Activated T-helper 9 cell treated with anti-CD3 and anti-CD28 coated beads, Interleukin-2, amount 50 U/mL, for 16 hours (primary cell): ENCODE measurements at places on chromosomes 2 and 18.

DNA sequence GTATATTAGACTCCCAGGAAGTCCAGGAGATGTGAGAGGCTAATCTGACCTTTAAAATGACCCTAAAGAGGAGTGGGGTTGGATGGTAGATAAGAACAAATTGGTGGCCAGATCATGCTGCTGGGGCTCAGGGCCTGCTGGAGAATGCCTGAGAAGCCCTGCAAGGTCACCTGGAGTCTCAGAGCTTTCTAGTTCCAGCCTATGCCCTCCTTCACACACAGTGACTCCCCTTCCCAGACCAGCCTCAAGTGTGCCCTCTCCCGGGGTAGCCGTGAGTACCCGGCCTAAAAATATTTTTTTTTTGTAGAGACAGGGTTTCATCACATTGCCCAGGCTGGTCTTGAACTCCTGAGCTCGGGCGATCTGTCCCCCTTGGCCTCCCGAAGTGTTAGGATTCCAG, 44.2 kb upstream of the FZD5 start:
- DNase-seq = no peak

GRCh38 chr2:40103163-40103562, 324.1 kb upstream of the THUMPD2 start:
- DNase-seq = no peak

- DNase-seq = no peak
Observed at GRCh38 chr2:42359304-42359964, 1.6 kb downstream of the COX7A2L start.

GRCh38 chr2:156505696-156506095, 69.5 kb downstream of the GPD2 start:
- DNase-seq = no peak

GRCh38 chr2:160989778-160990177, 170.4 kb upstream of the TANK start:
- DNase-seq = no peak

- DNase-seq = no peak
Observed at GRCh38 chr2:159516241-159516758, 100.0 kb downstream of the BAZ2B start.

GRCh38 chr2:45070113-45070652, 60.9 kb upstream of the SIX2 start:
- no peak for DNase-seq

- DNase-seq = no peak
Observed at GRCh38 chr2:71602581-71602980, 149.2 kb downstream of the DYSF start.

GRCh38 chr2:195318440-195319111, 338.4 kb upstream of the SLC39A10 start:
- no peak for DNase-seq

DNA sequence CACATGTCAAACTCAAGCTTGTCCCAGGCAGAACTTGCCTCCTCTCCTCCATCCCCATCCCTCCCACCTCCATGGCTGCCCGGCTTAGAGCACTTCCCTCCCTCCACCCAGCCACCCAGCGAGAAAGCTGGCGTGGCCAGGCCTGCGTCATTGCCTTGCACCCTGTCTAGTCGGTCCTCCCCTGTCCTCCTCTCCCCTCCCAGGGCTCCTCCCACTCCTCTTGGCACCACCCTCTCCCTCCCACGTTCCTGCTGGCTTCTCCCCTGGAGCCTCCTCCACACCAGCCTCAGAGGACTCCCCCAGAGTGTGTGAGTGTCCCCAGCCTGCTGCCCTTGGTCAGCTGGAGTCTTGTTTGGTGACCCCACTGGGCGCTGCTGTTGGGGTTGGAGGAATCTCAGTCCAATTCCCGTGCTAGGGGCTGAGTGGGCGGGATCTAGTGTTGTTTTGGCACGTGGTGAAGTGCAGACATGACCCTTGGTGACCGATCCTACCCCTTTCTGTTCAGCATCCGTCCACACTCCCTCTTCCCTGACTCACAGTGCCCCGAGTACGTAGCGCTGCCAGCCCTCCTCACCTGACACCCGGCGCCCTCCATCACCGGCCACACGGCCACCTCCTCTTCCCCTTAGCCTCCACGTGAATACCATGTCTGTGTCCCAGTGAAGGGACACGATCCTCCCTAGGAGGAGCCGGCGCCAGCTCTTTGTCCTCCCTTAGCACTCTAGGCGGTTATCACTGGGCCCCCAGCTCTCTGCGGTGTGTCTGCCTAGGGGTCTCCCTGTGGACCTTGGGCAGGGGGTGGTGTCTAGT, 41.4 kb downstream of the ATP6V1C2 start:
- no peak for DNase-seq

- DNase-seq = no peak
Observed at GRCh38 chr2:234335661-234336228, 161.1 kb downstream of the ARL4C start.

GRCh38 chr18:63409301-63409700, 13.0 kb downstream of the VPS4B start:
- no peak for DNase-seq

DNA sequence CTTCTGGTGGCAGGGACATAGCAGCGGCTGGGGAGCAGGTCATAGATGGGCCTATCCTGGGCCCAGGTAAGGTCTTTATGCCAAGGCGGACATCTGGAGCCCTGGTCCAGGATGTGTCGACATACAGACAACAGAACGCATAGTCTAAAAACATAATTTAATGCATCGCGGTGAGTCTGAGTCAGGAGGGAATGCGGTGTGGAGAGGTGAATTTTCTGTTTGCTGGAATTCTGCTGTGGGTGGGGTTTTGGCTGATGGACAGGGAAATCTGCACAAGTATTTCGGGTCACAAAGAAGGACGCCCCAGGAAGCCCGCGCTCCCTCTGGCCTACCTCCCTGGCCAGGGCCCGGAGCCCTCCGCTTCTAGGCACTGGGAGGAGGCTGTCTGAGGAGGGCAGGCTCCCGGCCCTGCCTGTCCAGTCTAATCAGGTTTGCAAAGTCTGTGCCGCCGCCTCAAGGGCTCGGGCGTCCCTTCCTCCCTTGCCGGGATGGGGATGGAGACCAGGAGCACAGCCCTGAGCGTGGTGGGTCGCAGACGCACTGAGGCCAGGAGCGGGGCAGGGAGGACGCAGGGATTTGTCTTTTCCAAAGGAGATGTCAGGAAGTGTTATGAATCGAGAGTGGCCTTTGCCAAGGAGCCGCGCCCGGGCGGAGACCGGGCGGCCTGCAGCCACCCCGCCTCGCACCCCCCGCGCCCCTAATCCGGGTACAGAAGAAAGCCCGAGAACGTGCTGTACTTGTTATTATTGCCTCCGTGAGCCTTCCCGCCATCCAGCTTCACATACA, 2.3 kb downstream of the C1QL2 start:
- DNase-seq = no peak

DNA sequence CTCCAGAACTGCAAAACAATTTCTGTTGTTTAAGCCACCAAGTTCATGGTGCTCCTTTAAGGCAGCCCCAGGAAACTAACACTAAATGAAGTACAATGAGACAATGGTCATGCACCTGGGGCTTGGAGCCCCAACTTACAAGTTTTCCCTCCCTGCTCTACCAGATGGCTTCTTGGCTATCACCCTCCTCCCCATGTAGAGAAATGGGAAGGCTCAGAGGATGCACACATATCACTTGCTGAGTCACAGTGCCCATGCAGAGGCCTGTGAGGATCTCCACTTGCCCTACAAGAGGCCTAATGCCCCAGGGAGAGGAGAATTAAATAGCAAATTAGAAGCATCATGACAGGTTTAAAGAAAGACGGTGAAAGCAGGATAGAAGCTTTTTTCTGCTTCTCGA, 270.9 kb downstream of the TTC32 start:
- no peak for DNase-seq

- no peak for DNase-seq
Observed at GRCh38 chr18:46809145-46809544, 52.3 kb upstream of the ST8SIA5 start.

DNA sequence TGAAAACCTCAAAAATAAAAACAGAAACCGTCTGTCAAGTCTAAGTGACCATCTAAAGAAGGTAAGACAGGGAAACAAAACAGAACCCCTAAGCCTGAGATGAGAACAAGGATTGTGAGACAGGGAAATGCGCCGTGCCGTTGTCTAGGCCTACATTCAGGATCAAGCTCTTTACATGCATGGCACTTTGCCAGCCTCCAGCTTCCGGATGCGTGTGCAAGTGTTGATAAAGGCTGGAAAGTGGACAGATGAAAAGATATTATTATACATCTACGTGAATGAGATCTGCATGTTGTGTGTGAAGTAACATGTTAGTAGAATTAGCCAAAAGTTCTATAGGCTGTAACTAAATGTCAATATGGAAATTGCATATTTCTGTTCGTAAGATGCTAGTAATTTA, 28.6 kb upstream of the TMEM87B start:
- DNase-seq = no peak

DNA sequence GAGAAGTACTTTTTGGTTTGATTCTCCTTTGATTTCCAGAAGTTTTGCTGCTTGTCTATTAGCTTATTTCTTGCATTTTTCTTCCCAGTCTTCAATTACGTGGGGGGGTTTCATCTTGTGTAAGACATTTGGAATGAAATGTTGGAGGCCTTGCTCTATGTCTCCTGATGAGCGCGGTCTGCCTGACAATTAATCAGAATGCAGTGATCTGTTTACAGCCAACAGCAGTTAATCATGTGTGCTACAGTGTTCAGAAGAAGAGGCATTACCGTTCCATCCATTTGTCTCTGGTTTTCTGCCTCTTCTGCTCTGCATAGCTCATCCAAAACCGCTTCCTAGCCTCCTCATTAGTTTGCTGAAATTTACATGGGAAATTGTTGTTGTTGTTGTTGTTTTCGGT, 134.4 kb upstream of the ST6GAL2 start:
- no peak for DNase-seq

GRCh38 chr2:159124441-159124911, 156.0 kb downstream of the TANC1 start:
- no peak for DNase-seq

- DNase-seq = no peak
Observed at GRCh38 chr2:48529676-48530032, 300 bp upstream of the STON1 start.

GRCh38 chr18:24041691-24042090, 27.1 kb downstream of the TTC39C start:
- DNase-seq = no peak

DNA sequence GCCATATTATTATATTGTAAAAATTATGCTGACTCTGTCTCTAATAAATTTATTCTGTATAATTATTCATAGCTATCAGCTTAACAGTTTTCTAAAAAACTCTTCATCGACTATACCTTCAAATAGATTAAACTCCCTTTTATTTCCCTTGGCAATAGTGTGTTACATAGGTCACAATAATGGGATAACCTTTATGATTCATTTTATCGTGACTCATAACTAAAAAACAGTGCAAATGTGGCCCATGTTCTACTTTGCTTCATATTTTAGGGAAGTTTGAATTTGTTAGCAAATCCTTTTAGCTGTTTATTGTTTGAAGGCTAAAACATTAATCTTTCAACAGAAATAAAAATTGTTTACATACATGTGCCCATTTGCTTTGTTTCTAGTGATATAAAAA, 783.2 kb upstream of the CDH2 start:
- DNase-seq = no peak

GRCh38 chr2:228917220-228917619, 353.9 kb downstream of the PID1 start:
- DNase-seq = no peak

DNA sequence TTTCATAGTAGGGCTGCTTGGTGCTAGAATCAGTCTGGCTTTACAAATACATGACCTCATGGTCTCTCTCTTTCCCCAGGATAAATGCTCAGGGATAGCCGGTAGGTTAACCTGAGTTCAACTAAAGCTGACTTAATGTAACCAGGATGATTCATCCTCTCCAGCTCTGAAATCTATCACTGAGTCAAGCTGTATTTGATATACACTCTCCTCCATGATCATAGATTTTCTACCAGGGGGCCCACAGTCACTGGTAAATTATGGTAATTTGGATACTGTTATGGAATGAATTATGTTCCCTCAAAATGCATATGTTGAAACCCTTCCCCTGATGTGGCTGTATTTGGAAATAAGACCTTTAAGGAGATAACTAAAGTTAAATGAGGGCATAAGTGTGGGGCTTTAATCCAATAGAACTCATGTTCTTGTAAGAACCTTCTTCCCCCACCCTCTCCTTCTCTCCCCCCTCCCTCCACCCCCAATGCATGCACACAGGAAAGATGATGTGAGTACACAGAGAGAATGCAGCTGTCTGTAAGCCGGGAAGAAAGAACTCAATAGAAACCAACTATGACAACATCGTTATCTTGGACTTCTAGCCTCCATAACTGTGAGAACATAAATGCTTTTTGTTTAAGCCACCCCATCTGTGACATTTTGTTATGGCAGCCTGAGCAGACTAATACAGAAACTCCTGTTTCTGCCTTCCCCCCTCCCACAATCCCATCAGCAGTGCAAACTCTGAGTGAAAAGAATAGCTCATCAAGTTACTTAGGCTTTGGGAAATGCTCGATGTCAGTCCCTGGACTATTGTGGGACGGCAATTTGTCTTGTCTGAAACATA, 134.9 kb upstream of the KYNU start:
- no peak for DNase-seq

DNA sequence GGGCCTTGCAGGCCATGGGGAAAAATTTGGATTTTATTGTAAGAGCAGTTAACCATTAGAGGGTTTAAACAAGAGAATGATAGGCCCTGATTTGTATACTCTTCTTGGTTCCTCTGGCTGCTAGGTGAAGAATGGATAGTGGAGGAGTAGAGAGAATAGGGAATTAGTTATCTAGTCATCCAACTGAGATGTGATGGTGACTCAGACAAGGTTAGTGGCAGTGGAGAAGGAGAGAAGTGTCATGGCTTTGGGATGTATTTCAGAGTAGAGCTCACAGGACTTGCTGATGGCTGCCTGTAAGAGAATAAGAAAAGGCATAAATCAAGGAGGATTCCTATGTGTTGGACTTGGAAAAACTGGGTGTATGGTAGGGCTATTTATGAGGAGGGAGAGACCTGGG, 169.4 kb downstream of the PLCL1 start:
- no peak for DNase-seq

DNA sequence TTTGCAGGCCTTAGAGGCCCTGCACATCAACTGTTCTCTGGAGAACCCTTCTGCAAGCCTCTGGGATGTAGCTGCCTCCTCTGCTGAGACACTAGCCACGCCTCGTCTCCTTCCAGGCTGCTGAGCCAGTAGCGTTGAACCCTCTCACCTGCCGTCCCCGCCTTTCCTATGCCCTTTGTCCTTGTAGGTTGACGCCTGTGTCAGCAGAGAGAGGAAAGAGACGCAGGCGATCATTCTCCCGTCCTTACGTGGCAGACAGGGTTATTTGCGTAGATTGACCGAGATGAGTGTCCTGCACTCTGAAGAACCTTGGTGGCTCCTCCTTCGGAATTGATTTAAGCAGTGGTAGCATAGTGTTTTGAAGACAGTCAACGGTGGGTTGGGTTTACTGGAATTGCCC, 27.8 kb downstream of the ID2 start:
- no peak for DNase-seq

DNA sequence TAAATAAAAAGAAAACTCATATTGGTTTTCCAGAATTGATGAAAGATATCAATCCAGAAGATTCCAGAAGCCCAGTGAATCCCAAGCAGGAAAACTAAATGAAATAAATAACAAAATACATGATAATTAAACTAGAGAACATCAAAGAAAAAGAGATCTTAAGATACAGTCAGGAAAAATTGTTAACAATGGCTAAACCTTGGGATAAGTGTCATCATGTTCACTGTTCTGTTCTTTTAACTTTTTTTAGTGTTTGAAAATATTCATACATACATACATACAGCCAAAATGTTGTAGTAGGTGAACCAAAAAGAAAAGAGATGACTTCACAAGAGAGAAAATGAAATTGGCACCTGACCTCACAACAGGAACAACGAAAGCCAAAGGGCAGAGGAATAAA, 72.2 kb upstream of the MYCN start:
- DNase-seq = no peak
